ENCODE measurements at places on chromosomes 6 and 20.

- DNase-seq, result no peak
Measured at GRCh38 chr6:90890683-90891330, 303.9 kb upstream of the MAP3K7 start.

DNA sequence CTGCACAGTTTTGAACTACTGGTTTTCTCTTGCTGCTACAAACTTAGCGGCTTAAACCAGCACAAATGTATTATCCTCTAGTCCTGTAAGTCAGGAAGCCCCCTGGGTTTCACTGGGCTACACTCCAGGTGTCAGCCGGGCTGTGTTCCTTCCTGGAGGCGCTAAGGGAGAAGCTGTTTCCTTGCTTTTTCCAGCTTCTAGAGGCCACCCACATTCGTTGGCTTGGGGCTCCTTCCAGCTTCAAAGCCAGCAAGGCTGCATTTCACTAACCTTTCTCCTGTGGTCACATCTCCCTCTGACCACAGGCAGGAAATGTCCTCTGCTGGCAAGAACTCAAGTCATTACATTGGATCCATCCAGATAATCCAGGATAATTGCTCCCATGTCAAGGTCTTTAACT lies 350.6 kb upstream of the PLCB4 start:
- DNase-seq, result no peak

DNA sequence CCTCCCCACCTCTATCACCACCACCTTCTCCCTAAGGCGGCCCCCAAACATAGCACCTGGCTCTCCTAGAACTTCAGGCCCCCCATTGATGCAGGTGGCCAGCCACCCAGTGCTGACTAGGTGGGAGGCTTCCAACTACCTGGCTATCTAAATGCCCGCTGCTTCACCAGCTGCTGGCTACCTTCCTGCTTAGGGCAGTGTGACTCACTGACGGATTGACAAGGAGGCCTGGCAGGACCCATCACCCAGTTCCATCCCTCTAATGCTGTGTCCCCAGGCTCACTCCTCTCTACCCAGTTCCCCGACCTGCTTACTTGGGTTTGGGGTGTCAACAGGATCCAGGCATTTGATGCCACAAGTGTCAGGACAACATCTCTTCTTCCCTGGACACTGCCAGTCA lies 1.1 kb downstream of the SLPI start:
- no peak for DNase-seq

GRCh38 chr6:47405273-47405672 lies 72.3 kb upstream of the CD2AP start:
- no peak for DNase-seq

GRCh38 chr6:134111062-134111677 lies 58.7 kb upstream of the SLC2A12 start:
- peak; percentile 67 for DNase-seq

- DNase-seq, result no peak
Measured at GRCh38 chr6:123418071-123418470, 218.7 kb downstream of the TRDN start.

GRCh38 chr6:143298071-143298470 lies 152.4 kb downstream of the ADAT2 start:
- DNase-seq, result no peak

GRCh38 chr6:29419516-29419915 lies 4.8 kb downstream of the OR12D1 start:
- DNase-seq, result no peak
